Keratinocyte (primary cell): ENCODE measurements at places on chromosomes 5 and 9.
A peak's percentile ranks its signal among the peaks of the same experiment; 100 is the strongest.

DNA sequence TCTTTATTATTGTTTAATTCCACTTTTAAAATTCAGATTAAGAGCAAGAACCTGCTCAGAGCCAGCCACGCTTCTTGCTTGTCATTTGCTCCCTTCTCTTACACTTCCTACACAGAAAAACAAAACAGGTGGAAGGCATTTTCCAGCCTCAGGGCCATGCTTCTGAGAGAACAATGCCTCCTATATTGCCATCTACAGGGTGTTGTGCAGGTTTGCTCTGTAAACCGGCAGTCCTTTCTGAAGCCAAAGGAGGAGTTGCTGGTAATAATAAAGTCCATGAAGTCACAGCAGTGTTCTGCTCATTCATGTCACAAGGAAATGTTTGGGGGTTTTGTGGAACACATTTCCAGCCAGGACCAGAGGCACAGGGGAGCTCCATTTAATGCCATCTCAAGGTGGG lies 16.1 kb upstream of the PRLR start:
- no peak for DNase-seq

DNA sequence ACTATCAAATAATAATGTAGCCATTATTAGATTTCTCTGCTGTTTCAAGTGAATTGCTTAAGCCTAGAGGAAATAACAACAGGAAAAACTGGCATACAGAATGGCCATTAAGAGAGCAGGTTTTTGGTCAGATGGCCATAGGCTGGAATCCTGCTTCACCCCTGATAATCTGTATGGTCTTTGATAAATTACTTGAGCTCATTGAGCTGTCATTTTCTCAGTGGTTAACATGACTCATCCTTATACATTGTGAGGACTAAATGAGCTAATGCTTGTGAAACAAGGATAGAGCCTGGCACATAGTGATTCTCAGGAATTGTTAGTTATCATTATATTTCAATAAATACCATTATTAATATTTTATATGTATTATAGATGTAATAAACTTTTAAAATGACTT lies 516.5 kb downstream of the KIF4B start:
- DNase-seq = peak; percentile 48

DNA sequence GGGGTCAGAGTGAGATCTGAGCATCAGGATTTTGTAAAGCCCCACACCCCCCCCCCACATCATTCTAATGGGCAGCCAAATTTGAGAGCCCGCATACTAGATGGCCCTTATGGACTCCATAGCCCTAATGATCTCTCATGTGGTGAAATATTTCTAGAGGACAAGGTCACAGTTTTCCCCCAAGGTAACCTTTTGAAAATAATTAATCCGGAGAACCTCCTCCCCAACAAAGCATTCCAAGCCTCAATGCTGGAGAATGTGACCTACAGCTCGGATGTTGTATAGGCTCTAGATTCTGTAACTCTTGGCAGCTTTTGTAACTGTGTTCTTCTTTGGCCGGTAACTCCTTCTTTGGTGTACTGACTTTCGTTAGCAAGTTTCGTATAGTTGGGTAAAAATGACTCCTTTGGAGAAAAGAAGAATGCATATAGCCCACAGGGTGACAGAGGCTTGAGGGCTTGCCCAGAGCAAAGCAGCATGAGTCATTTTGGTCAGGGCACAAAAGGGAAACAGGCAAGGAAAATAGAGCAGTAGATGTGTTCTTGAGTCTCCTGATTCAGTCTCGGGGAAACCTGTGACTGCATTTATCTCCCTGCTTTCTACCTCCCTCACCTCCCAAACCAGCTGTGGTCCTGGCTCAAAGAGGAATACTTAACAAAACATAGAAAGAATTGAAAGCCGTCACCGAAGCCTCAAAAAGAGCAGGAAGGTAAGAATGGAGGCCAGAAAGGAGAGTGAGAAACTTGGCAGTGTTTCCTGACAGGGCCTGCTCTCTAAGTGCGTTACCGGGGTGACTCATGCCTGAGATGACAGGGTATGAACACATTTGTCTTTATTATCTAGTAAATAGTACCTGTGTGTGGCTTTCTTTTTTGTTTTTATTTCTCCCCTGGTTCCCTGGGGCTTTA lies 6.6 kb upstream of the XPA start:
- DNase-seq = peak; percentile 65

DNA sequence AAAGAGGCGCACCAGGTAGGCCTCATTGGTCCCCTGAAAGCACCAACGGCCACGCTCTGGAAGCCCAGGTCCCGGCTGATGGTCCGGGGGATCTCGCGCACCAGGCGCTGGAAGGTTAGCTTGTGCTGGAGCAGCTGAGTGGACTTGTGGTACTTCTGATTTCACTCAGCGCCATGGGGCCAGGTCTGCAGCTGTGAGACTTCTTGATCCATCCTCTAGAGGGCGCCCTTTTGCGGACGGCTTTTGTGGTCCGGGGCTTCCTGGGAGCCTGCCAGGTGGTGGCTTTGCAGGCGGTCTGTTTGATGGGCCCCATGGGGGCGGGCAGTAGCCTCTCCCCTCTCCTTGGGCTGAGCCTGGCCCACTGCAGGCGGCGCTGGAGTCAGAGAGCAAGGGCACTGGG lies 10.4 kb downstream of the TAF11L12 start:
- DNase-seq = no peak

DNA sequence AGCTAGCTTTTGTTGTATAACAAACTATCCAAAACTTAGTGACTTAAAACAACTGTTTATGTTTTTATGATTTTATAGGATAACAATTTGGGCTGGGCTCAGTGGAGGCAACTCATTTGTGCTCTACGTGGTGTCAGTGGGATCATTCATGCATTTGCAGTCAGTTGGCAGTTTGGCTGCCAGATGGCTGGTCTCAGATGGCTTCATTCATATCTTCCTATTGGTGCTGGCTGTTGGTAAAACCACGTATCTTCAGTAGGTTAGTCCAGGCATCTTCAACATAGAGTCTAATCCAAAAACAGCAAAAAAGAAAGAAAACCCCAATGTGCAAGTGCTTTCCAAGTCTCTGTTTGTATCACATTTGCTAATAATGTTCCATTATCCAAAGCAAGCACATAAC lies 51.7 kb upstream of the RIC1 start:
- no peak for DNase-seq

GRCh38 chr5:35470866-35471265 lies 146.8 kb upstream of the SPEF2 start:
- no peak for DNase-seq

DNA sequence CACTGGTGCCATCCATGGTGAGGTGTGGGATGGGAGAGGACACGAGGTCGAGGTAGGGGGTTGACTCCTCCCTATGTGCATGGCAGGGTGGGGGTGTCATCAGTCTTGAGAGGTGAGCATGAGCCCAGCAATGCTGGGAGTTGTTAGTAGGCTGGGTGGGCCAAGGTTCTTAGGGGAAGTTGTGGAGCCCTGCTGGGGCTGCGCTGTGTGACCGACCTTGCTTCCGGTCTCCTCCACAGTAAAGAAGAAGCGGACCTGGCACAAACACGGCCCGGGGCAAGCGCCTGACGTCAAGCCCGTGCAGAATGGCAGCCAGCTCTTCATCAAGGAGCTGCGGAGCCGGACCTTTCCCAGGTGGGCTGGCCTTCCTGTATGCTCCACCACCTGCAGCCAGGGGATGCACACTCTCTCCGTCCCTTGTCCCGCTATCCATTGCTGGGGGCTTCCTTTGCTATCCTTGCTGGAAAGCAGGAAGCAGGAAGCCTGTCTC lies 59.8 kb downstream of the PHF2 start:
- no peak for DNase-seq

DNA sequence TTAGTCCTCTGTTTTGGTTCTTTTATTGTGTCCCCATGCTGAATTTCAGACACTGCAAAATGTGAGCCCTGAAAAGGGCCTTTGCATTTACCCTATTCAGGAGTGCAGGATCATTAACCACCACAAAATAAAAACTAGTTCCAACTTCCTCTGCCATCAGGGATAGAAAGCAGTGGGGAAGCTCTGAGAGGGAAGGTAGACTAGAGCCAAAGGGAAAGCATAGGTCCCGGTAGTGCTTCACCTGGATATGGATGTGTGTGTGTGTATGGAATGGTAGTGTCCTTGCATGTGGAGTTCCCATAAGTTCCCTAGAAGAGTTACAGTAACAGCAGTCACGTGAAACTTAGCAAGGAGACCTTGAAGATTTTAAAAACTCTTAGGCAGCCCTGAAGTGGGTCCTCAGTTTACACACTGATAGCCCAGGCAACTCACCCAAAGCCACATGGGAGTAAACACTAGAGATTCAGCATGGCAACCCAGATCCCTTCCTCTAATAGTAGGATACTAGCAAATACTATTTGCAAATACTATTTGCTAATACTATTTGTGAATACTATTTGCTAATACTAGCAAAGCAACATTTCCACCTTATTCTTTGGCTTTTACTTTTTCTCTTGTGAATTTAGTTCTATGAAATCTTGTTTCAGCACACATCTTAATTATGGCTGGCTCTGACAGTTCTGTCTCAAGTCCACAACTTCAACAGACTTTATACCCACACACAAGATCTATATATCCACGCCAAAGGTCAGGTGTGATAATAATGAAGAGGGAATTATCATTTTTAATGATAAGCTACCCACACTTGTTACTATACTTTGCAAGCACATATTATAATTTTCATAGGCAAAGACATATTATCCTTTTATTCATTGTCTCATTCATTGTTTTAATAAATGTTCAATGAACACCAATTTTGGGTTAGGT lies 70.4 kb upstream of the IFNE start:
- DNase-seq = no peak

DNA sequence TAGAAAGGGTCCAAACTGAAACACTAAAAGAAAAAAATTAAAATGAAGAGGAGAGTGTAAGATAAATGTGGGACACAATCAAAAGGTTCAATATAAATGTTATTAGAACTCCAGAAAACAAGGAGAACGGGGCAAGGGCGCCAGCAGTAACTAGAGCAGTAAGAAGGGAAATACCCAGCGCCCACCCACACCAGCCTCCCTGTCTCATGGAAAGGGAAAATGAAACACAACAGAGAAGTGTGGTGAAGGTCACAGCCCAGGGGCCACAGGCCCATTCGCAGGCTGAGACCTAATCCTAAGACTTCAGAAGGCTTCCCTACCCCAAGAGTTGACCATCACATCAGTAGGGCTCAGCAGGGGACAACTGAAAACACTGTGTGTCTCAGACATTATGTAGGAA lies 45.8 kb upstream of the CLK4 start:
- DNase-seq = no peak

- DNase-seq = no peak
These were observed 11.0 kb downstream of the RNF145 start for GRCh38 chr5:159198063-159199036.

DNA sequence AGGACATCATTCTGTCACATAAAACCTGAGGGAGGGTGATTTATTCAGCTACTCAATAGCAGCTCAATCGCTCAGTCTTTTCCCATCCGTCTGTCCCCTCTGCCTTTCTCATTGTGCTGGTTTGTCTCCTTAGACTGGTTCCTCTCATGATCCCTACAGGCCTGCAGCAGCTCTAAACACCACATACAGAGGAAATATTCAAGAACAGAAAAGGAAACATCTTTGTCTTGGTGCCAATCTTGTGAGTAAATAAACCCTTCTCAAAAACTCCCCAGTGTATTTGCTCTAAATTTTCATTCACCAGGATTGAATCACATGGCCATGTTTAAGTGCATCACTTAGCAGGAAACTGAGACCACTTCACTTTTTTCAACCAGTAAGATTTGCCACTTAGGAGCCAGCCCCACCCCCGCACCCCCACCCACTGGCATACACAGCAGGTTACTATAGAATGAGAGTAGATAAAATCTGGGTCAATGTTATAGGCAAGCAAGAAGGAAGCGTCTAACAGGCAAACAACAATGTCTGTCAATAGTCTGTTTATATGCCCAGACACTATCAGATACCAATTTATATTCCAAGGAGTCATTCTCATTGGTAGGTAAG lies 895.5 kb upstream of the DMAC1 start:
- no peak for DNase-seq

DNA sequence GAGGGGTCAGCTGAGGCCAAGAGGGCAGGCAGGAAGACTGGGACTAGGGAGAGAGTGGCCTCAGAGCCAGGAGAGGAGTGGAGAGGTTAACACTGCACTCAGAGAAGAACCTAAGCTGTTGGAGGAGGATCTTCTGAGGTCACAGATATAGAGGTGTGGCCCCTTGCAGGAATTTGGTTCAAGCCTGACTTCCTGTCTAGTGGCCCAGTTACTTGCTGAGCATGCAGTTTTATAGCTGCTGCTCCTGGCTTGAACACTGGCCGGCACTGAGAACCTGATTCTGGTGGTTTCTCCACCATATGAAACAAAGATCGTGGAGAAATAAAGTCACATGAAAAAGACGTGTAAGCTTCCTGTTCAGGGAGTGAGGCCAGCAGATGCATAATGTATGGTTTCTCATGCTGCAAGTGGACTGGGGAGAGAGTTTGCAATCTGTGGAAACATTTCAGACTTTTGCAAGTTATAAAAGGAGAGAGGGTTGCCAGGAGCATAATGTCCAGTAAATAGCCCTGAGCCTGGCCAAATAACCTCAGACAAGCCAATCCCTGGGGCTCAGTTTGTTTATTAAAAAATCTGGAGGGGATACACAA lies 82.6 kb downstream of the GALNT10 start:
- peak; percentile 2 for DNase-seq

DNA sequence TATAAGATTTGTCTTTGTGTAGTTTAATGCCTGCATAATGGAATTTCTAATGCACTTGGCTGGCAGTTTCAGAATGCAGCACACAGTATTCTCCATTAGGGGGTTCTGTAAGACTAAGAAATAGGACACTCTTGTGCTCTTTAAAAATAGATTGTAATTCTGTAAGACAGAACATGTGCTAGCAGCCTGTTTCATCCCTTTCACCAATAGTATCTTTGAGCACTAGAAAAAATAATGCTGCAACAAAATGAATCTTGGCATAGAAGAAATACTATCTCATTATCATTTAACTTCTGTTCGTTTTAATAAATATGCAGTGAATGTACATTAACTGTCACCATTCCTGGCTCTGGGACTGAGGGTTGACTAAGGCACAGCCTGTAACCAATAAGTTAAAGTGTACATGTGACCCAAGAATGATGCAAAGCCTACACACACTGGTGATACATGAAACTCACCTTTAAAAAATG lies 23.8 kb upstream of the ZNF622 start:
- DNase-seq = no peak

DNA sequence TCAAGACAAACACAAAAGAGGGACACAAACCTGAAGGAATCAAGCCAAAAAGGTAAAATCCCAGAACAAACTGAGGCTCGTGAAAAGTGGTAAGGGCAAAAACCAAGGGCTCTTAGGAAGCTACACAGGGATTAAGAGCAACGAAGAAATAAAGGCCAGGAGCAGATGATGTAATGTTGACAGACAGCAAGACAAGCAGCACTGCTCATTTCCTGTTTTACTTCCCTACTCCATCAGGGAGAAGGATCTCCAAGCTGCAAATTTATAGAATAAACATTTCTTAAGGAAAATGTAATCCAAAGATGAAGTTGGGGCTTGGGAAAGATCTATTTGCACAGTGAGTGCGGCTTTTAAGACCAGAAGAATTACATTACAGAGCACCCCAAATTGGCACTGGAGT lies 182.3 kb upstream of the MAP1B start:
- DNase-seq = no peak

DNA sequence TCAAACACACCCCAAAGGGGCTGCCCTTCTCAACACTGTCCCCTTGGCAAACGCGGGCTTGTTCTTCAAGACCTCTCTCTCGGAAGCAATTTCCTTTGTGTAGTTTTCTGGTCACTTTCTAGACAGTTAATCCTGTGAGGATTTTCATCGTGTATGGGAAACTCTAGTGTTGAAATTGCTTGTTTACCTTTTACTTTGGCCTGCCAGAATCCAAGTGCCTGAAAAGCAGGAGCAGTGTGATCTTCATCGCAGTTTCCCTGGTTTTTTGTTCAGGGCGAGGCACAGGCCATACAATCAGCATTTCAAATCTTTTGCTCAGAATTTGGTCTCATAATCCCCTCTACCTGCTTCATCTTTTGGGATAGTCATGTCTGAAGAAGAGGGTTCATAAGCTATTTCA lies 115.7 kb upstream of the C9orf72 start:
- no peak for DNase-seq
